ENCODE measurements at places on chromosomes 11 and 22.
A peak's percentile ranks its signal among the peaks of the same experiment; 100 is the strongest.

DNA sequence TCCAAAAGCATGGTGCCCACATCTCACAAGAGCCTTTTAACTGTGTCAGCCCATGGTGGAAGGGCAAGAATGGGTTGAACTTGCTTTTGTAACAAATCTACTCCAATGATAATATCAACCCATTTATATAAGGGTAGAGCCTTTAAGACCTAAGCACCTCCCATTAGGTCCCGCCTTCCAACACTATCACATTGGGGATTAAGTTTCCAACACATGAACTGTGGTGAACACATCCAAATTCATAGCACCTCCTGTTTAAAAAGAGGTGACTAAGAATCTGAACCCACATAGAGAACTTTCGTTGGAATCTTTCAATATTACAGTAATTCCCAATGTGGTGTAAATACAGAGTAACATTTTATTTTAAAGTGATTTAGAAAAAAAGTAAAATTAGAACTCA, 9.2 kb upstream of the CNTF start:
- no peak for DNase-seq

GRCh38 chr11:63462137-63462536, 28.8 kb downstream of the PLAAT5 start:
- no peak for DNase-seq

DNA sequence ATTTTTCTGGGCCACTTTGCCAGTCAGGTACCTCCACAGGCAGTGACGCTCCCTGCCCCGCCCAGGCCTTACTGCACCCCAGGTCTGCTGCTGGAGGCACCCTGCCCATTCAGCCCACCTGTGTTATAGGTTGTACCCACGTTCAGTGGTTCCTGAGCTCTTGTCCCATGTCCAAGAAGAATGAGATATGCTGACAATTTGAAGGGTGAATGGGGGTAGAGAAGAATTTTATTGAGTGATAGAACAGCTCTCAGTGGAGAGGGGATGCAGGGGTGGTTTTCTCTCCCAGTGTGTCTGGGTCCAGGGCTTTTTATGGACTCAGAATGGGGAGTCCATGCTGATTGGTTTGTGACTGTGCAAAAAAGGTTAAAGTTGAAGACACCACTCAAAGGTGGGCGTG, 149.7 kb downstream of the LDLRAD3 start:
- no peak for DNase-seq

DNA sequence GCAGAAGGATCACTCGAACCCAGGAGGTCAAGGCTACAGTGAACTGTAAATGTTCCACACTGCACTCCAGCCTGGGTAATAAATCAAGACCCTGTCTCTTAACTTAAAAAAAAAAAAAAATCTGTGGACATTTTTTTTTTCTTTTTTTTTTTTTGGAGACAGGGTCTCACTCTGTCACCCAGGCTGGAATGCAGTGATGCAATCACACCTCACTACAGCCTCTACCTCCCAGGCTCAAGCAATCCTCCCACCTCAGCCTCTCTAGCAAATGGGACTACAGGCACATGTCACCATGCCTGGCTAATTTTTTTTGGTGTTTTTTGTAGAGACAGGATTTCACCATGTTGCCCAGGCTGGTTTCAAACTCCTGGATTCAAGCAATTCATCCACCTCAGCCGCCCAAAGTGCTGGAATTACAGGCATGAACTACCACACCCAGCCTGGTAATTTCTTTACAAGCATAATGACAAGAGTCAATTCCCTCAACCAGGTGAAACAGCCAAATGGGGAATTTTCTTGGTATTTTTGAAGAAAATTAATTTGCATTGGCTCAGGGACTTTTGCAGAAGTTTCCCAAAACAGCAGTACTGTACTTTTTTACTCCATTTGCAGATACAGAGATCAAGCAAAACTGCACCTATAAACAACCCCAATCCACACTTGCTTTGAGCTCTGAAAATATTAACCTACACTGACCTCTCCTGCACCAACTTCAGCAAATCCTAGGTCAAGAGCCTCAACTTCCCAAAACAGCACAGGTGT, 44.0 kb downstream of the MRTFA start:
- DNase-seq = no peak

DNA sequence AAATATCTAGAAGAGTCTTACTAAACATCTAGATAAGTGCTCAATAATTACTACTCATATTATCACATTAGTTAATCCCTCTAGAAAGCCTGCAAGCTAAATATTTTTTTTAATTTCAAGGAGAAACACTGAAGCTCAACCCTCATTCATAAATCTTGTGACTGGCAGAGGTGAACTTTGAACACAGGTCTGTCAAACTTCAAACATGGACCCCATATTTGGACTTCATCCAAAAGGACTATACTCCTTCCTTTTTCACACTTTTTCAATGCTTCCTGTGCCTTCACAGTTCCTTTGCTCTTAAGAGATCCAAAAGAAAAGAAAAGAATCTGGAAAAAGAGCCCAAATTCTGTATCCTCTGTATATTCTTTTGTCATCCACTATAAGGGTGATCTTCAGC, 28.3 kb upstream of the OR9G4 start:
- no peak for DNase-seq

- no peak for DNase-seq
Observed at GRCh38 chr11:46388619-46389449, 2.7 kb downstream of the CHRM4 start.

DNA sequence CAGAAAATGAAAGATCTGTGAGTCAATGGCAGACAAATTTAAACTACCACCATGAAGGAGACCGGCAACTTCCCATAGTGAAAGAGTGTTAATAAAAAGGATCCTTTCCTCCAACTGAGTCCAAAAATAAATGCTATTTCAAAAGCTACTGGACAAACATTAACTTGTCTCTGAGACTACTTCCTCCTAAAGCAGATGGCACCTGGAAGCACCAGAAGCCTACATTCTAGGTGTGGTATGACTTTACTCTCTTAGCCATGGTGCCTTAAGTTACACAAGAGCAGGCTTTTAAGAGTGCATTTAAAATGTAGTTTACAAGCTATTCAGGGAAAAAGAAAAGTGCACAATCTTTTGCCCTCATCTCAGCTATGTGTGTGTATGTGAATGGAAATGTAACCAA, 2.5 kb downstream of the ARHGAP32 start:
- DNase-seq = no peak

GRCh38 chr11:19917069-19917468, 204.4 kb downstream of the NAV2 start:
- no peak for DNase-seq

- no peak for DNase-seq
Observed at GRCh38 chr22:45977551-45978274, 751 bp upstream of the WNT7B start.

- DNase-seq = no peak
Observed at GRCh38 chr11:121199516-121199915, 93.1 kb upstream of the SC5D start.

- DNase-seq = no peak
Observed at GRCh38 chr11:111452817-111453552, 59.2 kb downstream of the BTG4 start.

DNA sequence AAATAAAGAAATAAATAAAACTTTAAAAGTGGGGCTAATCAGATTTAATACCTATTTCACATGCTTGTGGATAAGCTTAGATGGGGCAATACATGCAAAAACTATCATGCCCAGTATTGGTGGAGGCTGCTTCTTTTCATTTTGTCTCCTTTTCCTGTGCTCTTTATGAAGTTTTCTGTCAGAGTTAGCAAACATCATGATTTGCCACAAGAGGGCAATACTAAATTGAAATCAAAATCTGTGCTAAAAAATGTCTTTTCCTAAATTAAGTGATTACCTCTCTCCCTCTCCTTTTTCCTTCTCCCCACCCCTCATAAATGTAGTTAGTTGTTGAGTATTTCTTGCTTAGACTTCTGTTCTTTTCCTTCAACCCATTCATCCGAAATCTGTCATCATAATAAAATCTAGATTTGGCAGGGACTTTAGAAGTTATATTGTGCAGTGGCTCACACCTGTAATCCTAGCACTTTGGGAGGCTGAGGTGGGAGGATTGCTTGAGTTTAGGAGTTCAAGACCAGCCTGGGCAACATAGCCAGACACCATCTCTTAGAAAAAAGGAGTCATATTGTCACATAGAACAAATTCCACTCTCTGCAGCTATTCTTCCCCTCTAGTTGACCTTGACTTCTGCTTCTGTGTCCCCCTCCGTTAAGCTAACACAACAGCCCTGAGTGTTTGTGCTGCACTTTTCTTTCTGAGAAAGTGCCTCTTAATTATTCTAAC, 4.7 kb upstream of the ARHGAP42 start:
- no peak for DNase-seq

GRCh38 chr11:32029721-32030120, 61.2 kb upstream of the RCN1 start:
- no peak for DNase-seq

DNA sequence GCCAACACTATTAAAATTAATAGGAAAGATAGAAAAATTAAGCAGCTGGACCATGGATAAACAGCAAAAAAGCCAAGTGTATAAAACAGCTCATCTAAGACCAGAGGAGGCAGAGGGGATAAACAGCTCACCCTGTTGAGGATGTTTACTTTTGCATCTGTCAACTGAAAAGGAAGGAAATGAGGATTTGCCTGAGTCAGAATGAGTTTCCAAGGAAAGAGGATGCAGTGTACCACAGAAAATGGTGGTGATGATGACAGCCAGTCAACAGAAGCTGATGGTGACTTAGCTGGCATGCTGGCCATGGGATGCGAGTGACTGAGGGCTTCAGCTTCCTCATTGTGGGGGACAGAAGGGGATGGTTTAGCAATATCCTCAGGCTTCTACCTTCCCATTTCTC, 183.5 kb downstream of the KIRREL3 start:
- DNase-seq = no peak

DNA sequence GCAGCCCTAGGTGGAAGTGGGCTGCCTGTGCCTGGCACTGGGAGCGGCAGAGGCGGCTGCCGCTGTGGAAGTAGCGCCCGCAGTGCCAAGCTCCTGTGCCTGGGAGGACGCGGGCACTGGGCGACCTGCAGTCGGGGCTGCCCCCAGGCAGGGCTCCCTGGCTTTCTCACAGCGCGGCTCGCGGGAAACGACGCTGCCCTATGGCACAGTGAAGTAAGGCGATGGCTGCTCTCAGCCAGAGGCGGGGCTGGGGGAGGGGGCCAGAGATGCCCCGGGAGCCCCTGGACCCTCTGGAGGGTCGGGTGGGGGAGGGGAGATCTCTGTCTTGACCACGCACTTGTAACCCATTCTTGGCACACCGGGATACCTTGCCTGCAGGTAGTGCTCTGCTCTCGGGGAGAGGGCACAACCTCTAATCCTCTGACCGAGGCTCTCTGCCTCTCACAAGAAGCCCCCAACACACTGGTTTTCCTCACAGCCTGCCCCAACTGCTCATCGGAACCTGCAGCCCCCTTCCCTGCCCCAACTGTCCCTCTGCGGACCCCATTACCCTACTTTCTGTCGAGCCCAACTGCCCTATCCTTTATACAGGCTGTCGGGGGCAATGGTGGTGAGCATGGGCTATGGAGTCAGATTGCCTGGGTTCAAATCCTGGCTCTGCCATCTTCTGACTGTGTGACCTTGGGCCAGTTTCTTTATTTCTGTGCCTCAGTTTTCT, 32.2 kb upstream of the TRIM29 start:
- DNase-seq = no peak

GRCh38 chr22:31091106-31091975, 10.2 kb downstream of the SMTN start:
- no peak for DNase-seq

DNA sequence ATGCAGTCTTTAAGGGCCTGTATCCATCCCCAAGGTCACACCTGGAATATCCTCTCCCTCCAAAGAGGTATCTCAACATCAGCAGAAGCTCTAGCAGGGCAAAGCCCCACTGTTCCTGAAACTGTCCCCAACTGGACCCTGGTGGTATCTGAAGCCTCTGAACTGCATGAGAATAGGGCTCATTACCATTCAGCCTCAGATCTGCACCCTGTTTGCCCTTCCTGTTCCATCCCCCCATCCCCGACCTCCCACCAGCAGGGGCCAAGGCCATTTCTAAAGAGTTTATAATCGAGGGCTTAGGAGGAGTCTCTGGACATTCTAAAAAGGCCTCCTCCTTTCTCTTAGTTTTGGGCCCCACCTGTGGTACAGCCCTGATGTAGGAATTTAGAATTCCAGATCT, 74.0 kb upstream of the THY1 start:
- no peak for DNase-seq

- no peak for DNase-seq
Observed at GRCh38 chr11:119052163-119052814, 4.7 kb downstream of the HYOU1 start.

DNA sequence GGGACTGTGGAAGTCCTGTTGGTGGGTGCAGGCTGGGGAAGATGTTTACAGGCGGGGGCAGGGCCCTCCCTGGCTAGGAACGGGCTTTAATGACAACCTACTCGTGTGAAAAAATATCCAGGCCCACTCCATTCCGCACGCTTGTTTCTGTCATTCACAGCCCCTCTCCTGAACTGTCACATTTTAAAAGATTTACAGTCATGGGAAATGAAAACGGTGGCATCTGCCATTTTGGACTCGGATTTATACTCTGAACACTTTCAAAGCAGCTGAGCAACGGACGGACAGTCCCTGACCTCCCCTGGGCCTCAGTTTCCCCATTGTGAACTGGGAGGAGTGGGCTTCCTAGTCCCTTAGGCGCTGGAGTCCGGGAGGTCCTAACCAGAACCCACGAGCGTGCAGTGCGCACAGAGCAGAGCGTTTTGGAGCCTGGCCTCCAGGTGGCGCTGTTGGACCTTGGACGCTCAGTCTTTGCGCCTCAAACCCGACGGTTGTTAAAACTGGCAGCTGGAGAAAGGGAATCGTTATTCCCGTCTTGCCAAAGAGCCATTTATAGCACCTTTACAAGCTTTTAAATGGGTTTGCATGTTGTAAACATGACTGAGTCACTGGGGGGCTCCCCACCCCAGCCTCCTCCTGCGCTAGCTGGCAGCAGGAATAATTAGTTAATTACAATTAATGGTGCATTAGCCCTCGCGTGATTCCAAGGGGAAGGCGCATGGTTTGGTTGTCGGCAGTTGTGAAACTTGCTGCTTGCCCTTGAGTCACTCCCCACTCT, 75.3 kb downstream of the FBLN1 start:
- DNase-seq = peak; percentile 46

DNA sequence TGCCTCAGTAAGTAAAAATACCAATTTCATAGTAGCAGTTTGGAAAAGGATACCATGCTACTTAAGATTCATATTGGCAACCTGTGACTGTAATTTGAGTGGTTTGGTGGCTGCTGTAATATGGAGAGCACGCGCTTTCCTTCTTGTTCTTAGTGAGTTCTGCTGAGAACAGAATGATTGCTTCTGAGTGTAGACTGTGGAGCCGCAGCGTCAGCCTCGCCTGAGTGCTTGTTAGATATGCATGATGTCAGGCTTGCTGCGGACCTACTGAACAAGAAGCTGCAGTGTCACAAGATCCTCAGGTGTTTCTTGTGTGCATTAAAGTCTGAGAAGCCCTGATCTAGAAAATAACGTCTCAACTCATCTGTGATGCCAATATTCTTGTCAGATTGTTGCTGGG, 143.2 kb downstream of the ARHGAP42 start:
- no peak for DNase-seq
